ACHN (cell line): ENCODE measurements at places on chromosomes 4 and X.
A peak's percentile ranks its signal among the peaks of the same experiment; 100 is the strongest.

DNA sequence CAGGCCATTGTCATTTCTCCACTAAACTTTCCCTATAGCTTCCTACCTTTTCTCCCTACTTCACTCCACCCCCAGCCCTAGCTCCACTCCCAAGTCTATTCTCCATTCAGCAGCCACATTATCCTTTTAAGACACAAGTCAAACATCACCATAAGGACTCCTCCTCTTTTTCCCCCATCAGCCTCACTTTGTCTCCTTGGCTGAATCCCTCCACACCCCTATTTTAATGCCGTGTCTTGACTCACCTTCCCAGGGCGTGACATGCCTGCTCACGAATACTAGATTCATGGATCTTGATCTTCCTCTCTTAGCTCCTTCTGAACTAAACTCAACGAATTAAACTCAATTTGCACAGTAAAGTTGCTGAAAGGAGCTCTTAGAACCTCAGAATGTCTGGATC, 281.9 kb downstream of the PTTG2 start:
- no peak for DNase-seq

- DNase-seq = no peak
Measured at GRCh38 chr4:173880897-173881296, 350.9 kb upstream of the HAND2 start.

GRCh38 chr4:70000711-70001110, 4.9 kb downstream of the STATH start:
- DNase-seq = no peak

- no peak for DNase-seq
Measured at GRCh38 chr4:130636486-130636885, 1540.5 kb downstream of the C4orf33 start.

GRCh38 chr4:26073886-26074560, 160.0 kb downstream of the SMIM20 start:
- no peak for DNase-seq

GRCh38 chr4:29310252-29310651, 1409.9 kb upstream of the PCDH7 start:
- DNase-seq = no peak

DNA sequence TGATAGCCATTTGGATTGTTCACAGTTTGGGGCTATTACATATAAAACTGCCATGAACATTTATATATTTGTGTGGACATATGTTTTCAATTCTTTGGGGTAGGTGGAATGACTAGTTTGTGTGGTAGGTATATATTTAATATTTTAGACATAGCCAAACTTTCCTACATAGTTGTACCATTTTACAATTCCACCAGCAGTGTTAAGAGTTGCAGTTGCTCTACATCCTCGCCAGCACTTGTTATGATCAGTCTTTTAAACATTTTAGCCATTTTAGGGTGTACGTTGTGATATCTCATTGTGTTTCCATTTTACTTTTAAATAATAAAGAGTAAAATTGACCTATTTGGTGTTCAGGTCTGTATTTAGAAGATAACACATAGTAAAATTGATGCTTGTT, 76.6 kb downstream of the ZFX start:
- DNase-seq = no peak

DNA sequence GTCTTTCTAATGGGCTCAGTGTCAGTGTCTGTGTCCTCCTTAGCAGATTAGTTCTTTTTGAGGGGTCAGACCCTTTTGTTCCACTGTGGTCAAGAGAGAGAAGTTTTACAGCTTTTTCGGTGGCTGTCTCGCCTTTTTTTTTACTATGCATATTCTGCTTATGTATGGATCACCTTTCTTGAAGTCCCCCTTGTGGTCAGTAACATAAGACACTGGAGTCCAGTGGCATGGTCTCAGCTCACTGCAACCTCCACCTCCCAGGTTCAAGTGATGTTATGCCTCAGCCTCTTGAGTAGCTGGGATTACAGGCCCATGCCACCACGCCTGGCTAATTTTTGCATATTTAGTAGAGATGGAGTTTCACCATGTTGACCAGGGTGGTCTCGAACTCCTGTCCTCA, 54.0 kb upstream of the PGRMC2 start:
- DNase-seq = no peak

- DNase-seq = peak; percentile 38
Measured at GRCh38 chr4:130659320-130659719, 1563.4 kb downstream of the C4orf33 start.

DNA sequence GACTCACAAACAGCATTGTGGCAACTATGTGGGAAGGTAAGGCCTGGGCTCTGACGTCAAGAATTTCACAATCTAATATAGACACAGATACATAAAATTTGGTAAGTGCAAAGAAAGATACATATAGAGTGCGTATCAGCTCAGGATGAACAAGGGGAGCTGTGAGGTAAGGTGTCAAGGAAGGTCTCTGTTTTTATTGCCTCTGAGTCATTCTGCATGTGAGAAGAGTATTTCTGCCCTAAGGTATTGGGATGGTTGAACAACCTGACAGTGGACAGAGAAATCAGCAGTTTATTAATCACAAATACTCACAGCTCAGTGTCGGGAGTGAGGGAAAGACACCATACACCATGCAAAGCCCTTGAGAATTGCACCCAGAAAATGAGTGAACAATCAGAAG, 89.8 kb downstream of the COMMD8 start:
- DNase-seq = no peak

DNA sequence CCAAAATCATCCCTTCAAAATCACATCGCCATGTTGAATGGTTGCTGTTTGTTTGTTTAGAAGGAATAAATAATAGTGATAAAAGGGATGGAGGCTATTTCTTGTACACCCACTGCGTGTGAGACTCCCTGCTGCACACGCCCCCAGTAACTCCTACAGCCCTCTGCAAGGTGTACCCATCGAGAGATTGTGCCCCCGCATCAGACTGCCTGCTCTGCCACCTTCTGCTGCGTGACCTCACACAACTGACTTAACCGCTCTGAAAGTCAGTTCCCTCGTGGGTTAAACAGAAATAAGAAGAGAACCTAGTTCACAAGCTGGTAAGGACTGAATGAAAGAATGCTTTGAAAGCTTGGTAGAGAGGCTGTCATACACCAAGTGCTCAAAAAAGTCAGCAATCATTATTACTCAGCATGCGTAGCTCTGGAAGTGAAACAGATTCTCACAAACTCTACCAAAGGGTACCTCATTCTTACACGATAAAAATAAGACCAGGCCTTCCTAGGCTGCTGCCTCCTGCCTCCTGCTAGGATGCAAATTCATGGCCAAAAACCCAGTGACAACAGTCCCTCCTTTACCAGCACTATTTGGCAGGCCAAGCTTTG, 147.1 kb downstream of the CPEB2 start:
- DNase-seq = no peak

GRCh38 chr4:163550869-163551267, 56.4 kb downstream of the TMA16 start:
- DNase-seq = no peak

DNA sequence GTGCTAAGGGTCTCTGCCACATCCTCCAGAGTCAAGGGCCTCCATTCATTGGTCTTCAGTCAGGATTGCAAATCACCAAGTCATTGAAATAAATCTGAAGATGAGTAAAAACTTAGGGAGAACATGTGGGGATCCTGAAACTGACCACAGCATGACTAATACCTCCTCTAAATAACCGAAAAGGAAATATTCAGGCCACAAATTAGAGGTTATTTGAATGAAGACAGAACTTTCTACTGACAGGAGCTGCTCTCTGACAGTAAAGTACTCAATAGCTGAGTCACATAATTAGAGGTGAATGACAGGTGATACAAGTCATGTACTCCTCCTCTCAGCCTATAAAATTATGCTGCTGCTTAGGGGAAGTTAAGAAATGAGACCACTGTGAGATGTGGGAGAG, 240.2 kb upstream of the F9 start:
- no peak for DNase-seq

DNA sequence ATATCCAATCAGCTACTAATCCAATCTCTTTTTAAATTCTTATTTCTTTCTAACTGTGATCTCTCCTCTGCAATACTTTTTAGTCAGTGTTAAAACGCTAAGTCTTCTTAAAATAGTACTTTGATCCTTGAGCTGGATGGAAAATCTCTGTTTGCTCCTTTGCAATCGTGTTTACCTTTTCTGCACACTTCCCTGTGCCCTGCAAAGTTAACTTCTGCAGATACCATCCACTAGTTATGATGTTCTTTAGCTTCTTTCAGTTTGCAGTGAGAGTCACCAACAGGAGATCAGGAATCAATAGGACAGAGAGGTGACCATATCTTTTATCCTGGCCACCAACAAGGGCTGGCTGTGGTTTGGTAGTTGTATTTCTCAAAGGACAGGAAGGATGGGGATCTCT, 391.5 kb downstream of the GASK1B start:
- no peak for DNase-seq

DNA sequence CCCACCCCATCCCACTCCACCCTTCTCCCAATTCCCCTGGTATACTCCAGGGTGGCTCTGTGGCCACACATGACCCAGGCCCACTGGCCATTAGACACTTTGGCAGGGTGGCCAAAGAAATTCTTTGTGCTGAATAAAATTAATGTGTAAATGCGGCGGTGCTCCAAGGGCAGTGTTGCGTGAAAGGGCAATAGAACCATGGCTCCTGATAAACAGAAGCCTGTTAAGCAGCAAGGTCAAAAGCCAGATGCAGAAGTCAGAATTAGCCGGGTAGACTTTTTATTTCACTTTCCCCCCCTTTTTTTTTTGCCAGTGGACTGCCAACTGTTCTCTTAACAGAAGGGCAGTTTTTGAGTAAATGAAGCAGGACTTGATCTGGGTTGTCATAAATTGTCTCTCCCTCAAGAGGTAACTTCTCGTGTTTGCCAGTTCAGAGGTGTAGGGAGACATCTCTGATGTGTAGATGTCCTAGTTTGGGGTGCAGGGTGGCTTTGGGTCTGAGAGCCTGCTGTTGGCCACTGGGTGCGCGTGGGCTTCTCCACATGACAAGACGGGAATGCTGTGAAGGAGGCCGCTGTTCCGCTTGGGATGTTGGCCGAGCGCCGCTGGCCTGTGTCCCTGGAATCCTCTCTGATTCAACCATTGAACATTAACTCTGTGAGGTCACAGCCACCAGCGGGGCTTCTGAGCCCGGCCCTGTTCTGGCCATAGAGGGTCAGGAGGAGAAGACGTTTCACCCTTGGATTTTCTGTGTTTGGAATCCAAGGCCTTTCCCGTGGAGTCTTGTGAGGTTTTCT, 139.5 kb downstream of the TBL1X start:
- peak; percentile 83 for DNase-seq

DNA sequence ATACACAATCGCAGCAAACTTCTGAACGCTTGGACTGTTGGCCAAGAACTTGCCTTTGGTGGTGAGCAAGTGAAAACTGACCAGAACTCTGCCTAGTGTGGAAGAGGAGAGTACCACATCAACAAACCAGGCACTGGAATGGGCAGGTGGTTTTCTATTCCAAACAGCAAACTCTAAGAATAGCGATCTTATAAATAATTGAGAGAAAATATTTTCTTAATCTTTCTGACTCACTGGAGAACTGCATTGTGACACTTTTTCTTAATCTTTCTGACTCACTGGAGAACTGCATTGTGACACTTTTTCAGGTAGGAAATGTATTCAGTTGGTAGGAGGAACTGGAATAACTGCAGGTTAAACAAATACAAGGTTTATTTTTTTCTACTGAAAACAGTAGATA, 57.0 kb upstream of the SORBS2 start:
- DNase-seq = no peak

DNA sequence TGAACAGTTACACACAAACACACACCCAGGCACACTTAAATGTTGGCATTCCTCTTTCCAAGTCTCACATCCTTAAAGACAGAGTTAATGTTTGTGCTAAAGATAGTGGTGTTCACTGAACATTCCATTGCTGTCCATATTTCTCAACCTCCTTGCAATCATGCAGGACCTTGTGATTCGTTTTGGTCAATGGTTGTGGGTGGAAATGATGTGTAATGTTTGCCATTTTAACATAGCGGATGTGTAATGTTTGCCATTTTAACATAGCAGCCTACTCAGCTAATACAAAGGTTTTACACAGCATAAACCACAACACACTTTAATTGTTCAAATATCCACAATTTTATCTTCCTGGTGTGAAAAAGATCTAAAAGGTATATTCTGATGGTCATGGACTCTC, 93.9 kb downstream of the CEP44 start:
- no peak for DNase-seq
